ENCODE measurements at places on chromosomes 6 and 20.

DNA sequence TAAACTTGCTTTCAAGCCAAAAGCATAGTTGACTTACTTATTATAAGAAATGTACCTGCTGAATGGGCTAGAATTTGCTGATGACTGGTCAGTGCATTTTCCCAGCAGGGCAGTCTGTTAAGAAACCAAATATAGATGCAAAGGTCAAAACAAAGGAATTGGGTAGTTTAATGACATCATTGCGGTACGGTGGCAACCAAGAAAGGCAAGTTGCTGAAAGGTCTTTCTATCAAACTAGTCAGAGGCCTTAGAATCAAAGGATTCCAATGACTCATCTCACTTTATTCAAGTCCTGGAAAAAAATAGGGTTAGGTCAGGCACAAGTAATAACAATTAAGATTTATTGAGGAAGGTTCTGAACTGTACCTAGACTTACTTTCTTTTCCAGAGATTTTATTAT, 76.4 kb downstream of the KIZ start:
- no peak for DNase-seq

- DNase-seq, result no peak
Observed at GRCh38 chr6:132425176-132425575, 23.9 kb upstream of the MOXD1 start.

DNA sequence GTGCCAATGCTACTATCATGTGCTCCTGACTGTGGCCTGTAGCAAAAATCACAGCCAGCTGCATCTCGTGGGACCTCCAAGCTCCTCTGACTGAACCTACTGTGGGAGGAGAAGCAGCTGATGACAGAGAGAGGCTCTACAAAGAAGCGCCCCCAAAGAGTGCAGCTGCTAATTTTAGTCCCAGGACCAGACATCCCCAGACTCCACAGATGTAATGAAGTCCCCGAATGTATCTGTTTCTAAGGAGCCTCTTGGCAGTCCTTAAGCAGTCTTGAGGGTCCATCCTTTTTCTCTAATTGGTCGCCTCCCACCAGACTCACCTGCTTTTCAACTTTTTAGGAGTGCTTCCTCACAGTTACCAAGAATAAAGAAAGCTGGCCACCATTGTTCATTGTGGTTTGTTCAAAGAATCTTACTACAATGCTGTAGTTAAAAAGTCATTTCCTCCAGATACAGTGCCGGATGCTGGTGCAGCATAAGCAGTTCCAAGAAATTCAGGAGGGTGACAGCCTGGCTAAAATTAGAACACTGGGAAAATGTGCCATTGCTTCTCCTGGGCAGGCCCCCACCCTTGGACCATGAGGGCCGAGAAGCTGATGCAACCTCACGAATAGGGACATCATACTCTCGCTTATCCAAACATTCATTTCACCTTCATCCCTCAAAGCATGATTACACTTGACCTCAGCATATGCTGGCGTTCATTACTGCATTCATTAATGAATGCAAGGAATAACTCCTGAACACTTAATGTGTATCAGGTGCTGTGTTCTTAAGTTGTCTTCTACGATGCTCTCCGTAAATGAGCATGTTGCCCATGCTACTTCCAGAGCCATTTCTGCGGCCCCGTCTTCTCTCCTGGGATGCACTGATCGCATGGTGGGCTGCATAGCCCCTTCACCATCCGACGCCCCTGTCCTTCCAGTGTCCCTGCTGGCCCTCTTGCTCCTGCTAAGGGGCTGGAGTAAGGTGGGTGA, 66.4 kb downstream of the LY86 start:
- DNase-seq, result peak; percentile 33

GRCh38 chr6:53889365-53889764, 94.6 kb downstream of the LRRC1 start:
- DNase-seq, result no peak

DNA sequence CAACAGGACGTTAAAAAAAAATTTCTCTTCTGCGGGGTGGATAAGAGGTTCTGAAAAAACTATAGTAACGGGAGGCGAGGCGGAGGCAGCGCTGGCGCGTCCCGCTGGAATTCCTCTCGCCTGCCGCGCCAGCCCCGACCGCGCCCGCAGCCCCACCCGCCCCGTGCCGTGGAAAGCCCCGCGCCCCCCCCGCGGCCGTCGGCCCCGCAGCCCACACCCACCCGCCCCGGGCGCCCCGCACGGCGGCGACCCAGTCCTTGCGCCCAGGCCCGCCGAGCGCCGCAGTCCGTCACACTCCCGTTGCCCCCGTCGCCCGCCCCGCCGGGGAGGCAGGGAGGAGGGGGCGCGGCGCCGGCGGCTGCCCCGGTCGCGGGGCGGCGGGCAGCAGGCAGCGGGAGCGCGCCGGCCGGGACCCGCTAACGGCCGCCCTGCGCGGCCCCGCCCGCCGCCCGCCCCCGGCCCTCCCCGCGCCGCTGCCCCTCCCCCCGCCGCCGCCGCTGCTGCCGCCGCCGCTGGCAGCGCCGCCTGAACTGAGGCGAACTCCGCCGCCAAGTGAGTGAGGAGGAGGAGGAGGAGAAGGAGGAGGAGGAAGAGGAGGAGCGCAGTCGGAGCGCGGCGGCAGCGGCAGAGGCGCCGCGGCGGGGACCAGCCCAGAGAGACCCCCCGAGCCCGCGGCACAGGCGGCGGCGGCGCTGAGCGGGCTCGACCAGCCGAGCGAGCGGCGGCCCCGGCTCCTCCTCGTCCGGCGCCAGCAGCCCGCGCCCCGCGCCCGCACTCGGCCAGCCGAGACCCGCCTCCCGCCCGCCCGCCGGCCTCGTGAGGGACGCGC, at the start of gene QKI:
Gene QKI (plus strand): TSS at position 602 of the 829 bp plus-strand sequence. CDS start 476 bp downstream, outside the sequence.
- peak; percentile 82 for DNase-seq

- no peak for DNase-seq
Observed at GRCh38 chr6:52415917-52416628, 4.1 kb upstream of the EFHC1 start.

- DNase-seq, result no peak
Observed at GRCh38 chr6:65199121-65199520, 507.9 kb downstream of the EYS start.

DNA sequence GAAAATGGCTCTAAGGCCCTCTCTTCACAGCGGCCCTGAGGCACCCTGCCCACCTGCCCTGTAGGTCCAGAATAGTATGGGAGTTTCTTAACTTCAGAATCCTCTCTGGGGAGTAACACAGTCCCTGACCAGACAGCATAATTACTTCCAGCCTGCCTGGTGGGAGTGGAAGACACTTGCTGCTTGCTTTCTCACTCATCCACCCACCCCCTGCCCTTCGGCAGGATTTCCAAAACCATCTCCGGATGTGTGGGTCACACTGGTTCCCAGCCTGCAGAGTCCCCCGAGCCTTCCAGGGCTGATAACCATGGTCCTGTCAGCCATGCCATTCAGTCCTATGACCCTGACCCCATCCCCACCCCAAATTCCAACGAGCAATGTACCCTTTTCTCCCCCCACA, 5.4 kb downstream of the SLC29A1 start:
- no peak for DNase-seq

GRCh38 chr6:137405806-137406205, 88.4 kb downstream of the OLIG3 start:
- no peak for DNase-seq

- no peak for DNase-seq
Observed at GRCh38 chr6:170262489-170263088, 28.3 kb downstream of the DLL1 start.

DNA sequence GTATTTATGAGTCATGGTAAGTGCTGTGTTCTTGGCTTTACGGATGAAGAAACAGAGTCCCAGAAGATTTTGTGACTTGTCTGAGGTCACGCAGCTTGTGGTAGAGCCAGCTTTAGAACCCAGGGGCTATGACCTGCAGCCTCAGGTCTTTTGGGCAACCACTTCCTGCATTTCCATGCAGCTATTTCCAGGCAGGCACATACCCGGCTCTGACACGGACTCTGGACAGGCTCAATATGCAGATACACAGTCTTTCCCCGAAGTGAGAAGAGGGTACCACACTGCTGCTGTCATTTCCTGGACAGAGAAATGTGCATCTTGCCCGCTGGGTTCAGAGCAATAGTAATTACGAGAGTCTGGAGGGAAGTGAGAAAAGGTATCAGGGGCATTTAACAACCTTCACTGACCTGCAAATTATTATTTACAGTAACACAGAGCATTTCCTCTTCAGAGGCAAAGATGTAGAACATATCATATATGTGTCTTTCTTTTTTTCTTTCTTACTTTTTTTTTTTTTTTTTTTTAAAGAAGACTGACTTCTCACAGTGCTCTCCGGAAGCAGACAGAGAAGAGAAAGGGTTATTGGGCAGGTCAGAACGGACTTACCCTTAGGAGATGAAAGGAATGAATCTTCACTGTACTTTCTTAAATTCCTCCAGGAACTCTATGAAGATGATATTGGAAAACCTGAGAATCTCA, 185.1 kb downstream of the CLIC5 start:
- peak; percentile 76 for DNase-seq

GRCh38 chr6:156940221-156940620, 163.0 kb downstream of the ARID1B start:
- no peak for DNase-seq

- DNase-seq, result peak; percentile 72
Observed at GRCh38 chr6:33126101-33126714, 50.4 kb downstream of the HLA-DPB1 start.

DNA sequence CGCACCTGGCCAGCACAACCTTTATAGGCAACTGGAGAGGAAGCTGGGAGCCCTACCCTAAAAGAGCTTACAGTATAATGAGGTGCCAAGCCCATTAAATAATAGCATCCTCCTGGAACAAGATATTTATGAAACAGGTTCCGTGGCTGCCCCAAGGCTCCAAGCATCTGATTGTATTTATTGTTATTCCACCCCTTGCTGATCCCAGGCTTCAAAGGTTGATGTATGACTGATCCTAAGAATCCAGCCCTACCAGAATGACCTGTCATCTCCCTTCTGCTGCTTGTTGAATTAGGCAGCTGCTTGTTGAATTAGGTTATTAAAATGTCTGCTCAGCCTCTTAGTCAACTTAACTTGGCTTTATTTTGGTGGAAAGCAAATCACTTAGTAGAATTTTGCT, 35.2 kb upstream of the SASH1 start:
- DNase-seq, result no peak

DNA sequence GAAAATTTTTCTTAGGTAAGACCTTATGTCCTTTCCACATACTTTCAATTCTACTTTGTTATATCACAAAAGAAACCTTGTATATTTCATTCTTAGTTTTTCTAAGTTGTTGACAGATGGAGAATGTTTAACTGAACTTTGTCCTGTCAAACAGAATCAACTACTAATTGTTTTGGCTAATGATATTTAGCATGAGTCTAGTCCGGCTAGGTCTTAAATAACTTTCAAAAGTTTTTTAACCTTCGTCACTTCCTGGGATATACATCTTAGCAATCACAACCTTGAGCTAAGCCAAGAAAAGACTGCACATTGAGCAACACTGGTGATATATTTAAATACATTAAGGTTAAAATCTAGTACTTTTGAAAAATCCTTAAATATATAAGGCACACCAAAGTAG, 62.9 kb upstream of the RUNX2 start:
- no peak for DNase-seq

DNA sequence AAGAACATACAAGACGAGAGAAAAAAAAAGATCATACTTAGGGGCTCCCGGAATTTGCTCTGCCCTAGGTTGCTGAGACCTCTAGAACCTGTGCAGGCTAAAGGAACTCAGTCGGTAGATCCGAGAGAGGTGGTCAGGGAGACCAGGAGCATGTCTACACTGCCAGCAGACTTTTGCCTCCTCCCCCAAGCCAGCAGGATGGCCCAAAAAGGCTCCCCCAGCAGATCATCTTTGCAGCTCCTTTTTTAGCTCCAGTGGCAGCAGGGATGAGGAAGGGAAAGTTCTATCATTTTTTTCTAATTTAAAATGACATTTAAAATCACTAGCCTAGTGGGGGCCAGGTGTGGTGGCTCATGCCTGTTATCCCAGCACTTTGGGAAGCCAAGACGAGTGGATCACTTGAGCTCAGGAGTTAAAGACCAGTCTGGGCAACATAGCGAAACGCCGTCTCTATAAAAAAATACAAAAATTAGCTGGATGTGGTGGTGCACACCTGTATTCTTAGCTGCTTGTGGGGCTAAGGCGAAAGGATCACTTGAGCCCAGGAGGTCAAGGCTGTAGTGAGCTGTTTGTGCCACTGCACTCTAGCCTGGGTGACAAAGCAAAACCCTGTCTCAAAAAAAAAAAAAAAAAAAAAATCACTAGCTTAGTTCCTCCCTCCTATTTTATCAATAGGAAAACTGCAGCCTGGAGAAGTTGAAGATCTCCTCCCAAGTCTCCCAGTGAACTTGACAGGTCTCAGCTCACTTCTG, 69.3 kb upstream of the MYL9 start:
- DNase-seq, result no peak

- DNase-seq, result no peak
Observed at GRCh38 chr20:58408603-58409246, 19.7 kb downstream of the VAPB start.

GRCh38 chr6:118645395-118645794, 6.0 kb downstream of the CEP85L start:
- no peak for DNase-seq

DNA sequence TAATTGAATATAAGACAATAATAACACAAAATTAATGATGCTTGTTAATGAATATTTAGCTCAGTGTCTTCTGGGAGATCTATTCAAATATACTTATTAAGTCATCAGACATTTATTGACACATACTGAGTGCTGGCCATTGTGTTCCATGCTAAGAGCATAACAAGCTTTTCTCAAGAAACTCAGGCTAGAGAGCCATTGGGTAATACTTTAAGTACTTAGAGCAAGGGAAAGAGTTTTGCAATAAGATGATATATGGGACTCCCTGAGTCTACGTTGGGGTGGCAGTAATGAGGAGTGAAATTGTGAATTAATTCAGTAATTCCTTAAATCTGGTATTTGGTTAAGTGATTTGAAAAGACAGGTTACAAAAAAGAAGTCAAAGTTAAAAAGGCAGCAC, 11.1 kb downstream of the TMEM200A start:
- DNase-seq, result no peak

DNA sequence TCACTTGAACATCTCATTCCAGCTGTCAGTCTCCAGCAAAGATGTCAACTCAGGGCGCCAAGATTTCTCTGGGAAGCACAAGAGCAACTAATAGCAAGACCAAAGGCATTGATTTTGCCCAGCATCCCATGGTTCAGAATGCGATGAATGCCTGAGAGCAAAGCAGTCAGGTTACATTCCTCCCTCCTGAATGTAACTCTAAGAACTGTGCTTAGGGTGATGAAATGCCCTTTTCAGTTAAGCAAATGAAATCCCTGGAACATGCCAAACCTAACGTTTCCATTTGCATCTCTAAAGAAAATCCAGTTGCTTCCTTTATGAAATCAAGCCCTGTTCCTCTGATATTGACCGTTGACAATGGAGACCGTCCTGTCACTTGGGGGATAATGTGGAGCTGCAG, 224.0 kb upstream of the PLN start:
- DNase-seq, result no peak

- no peak for DNase-seq
Observed at GRCh38 chr6:36566418-36566905, 19.2 kb upstream of the STK38 start.

- no peak for DNase-seq
Observed at GRCh38 chr6:140401761-140402160, 1027.3 kb upstream of the CITED2 start.
